Stimulated activated CD8-positive, alpha-beta memory T cell treated with anti-CD3 and anti-CD28 coated beads, Interleukin-2, amount 100 ng/mL, for 48 hours (primary cell): ENCODE measurements at places on chromosomes 3 and 15.

- no peak for DNase-seq
These were observed 282.1 kb downstream of the RYR3 start for GRCh38 chr15:33592864-33593263.

DNA sequence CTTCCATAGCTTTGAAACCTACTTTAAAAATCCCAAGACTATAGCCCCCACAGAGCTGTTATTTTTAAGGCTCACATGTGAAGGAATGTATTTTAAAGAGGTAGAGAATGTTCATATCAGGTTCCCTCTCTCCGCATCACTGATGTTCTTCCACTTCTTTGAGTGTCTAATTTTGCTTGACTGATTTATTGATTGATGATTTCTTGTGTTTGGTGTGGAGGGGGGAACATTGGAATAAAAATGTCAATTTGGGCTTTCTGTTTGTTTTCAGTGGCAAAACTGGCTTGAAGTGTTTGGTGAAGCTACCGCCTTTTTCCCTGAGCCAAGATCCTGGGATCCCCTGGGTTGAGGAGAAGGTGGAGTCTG lies 2.7 kb upstream of the TMEM212 start:
- no peak for DNase-seq

DNA sequence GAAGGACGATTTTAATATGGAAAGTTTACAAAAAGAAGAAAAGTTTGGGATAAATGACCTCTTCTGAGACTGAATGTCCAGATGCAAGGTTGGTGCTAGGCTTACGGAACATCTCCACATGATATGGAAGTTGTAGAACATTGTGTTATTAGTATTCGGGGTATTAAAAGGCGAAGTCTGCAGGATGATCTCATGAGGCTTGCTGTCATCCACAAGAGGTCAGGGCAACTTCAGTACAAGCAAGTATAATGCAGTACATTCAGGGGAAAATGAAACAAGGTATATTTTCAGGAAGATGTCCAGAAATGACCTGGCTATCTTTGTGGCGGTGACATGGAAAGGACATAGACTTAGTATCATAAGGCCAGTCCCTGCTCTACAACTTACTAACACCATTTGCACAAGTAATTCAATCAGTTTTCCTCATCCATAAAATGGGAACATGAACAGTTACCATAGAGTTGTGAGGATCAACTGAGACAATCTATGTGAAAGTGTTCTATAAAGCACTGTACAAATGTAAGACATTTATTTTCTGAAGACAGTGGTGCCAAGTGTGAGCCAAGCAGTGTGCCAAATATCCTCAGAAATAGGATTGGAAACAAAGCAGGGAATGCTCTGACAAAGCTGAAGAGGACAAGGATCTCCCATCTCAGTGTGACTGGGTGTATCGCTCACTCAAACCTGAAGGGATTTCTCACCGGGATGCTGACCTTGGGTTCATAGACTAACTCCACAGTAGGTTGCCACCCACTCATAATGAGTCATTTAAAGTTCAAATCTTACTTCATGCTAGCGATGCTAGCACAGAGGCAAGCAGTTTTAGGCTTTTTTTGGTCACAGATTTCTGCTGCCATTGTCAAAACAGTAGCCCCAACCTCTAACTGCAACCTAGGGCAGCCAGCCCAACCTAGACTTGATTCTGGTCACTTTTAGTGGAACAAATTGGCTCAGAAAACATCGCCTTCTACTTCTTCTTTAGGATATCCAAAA lies 118.3 kb downstream of the TIGIT start:
- DNase-seq = peak; percentile 12

DNA sequence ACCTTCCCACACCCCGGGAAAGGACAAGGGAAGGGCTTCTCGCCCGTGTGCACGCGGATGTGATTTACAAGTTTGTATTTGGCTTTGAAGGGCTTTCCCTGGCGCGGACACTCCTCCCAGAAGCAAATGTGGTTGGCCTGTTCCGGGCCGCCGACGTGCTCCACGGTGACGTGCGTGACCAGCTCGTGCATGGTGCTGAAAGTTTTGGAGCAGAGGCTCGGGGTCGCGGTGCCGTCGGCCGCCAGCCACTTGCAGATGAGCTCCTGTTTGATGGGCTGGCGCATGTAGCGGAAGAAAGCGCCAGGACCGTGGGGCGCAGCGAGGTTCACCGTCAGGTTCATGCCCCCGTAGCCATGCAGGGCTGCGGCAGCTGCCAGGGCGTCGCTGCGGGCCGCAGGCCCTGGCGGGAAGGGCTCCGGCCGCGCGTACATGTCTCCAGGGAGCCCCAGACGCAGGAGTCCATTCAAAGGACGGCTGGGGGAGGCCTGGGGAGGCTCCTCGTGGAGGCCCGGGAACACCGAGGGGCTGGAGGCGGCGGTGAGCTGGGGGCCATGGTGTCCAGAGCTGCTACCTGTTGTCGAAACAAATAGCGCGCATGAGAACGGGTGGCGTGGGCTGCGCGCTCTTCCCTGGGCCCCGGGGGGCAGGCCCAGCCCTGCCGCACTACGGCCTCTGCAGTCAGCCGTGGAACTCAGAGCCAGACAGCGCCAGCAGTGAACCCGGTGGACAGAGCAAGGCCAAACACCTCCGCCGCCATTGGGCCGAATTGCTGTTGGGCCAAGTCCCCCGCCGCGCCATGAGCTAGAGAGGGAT lies 10.2 kb downstream of the ZIC4 start:
- DNase-seq = no peak

- DNase-seq = no peak
These were observed 1.4 kb downstream of the DUT start for GRCh38 chr15:48332642-48333034.

- DNase-seq = no peak
These were observed 636.8 kb downstream of the MECOM start for GRCh38 chr3:169026543-169027182.

GRCh38 chr3:164845739-164846138 lies 232.6 kb downstream of the SI start:
- no peak for DNase-seq

DNA sequence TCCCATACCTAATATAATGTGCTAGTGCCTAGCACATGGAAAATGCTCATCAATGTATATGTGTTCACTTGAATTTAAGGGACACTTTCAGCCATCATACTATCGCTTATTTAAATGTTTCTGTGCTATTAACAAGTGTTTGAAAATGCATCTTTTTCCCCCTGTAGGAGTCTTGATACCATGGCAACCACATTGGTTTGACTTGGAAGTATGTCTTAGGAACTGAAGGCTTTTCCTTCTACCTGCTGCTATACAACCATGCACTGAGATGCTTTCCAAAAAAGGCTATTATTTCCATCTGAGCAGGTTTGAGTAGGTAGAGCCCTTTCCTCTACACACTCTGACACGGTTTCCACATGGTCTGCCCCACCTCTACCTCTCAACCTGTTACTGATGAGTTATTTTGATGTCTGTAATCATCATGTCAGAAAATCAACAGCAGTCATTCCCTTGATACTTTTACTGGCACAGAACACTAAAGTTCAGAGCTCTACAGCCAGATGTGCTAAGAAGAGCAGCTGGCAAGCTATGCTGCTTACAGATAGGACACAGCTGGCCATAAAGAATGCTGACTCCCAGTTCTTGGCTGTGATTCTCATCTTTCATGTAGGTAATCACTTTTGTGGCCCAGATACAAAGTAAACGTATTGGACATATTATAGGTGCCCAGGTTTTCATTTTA lies 59.3 kb downstream of the RYR3 start:
- DNase-seq = no peak

DNA sequence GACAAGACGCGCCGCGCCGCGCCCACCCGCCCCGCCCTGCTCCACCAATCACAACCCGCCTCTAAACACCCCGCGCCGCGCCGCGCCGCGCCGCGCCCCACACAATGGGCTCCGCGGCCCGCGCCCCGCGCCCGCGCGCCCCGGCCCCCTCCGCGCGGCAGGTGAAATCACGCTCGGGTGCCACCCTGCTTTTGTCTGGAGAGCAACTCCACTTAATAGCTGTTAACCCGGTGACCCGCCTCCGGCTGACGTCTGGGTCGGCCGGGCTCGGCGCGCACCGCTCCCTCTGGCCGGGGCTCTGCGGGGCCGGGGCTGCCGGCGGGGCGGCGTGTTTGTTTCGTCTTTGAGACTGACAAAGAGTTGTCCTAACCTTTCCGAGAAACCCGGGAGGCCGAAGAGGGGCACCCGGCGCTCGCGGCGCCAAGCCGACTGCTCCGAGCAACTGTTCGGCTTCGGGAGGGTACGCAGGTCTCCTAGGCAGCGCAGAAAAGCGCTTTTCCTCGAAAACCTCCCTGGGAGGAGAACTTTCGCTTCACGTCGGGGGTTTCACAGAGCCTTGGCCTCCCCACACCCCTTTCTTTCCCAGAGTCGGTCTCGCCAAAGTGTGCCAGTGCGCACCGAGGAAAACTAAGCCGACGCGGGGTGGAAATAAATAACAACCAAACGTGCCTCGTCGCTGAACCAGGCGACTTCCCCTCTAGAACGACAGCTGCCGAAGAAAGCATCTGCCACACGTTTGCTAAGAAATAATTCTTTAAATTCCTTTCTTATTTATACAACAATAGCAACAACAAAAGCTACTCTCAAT lies 518.4 kb downstream of the FOXP1 start:
- peak; percentile 40 for DNase-seq

GRCh38 chr3:111481551-111481950 lies 60.4 kb upstream of the CD96 start:
- DNase-seq = no peak

GRCh38 chr3:152376351-152377183 lies 107.8 kb downstream of the MBNL1 start:
- DNase-seq = no peak

DNA sequence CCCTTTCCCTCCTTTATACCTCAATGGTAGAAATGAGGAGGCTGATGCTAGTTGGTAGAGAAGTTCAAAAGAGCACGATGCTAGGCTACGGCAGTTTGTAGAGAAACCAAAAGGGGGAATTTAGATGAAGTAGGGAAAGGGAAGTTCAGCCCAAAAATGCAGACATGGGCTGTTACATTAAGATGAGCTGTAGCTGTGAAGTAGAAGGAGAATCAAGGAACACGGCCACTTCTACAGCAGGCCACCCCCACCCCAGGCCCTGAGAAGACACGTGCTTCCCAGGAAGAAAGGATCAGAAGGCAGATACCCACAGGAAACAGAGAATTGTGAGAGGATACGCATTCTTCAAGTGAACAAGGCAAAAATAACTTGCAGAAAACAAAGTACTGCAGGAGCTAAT lies 2.1 kb upstream of the PARP14 start:
- no peak for DNase-seq

- DNase-seq = no peak
These were observed 127.0 kb downstream of the TFDP2 start for GRCh38 chr3:142022381-142022780.

DNA sequence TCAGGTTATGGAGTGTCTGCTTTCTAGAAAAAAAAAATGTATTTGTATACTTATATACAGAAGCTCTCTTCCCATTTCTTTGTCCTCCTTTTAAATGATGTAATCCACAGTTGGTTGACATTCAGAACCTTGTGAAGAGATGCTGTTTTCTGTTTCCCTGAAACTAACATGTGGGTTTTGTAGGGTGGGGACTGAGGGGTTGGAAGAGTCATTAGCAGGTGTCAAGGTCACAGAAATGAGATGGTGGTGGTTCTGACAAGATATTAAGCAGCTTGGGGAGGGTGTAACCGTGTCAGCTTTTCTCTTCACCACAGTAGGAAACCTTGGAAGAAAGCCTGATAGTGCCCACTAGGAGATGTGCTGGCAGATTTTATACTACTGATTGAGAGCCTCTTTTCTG lies 2.4 kb downstream of the RASA2 start:
- no peak for DNase-seq

- DNase-seq = no peak
These were observed 172.5 kb downstream of the PTPRG start for GRCh38 chr3:61733876-61734275.

DNA sequence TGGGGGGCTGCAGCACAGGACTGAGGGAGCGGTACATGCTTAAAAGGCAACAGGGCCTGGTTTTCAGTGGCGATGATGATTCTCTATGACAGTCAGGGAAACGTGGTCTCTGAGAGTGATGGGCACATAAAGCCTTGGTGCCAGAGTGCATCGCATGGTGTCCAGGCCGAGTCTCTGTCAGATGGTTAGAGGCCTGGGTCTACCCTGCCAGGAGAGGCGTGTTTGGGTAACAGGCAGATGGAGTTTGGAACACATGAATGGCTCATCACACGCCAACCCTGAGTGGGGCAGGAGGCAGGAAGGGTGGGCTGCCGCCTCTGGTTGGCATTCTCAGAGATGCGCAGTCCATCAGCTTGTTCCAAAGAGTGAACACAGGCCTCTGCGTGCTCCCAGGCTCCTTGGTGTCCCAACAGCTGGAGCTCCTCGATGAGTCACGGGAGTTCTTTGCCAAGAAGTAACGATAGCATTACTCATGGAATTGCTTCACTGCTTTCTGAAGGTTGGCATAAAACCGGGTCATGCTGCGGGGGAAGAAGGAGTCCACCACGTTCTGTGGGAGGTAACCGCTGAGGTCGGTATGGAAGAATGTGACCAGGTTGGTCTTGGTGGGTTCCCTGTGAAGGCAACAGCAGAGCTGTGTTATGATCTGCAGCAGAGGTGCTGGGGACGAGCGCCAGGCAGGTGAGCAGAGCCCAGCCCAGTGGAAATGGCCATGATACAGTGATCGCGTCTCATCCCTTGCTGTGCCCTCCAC lies 11.0 kb downstream of the STARD5 start:
- no peak for DNase-seq

GRCh38 chr15:72564091-72564490 lies 90.0 kb downstream of the ARIH1 start:
- DNase-seq = no peak

GRCh38 chr15:68228143-68228970 lies 1.2 kb downstream of the CLN6 start:
- DNase-seq = no peak

- DNase-seq = no peak
These were observed 272.0 kb downstream of the RORA start for GRCh38 chr15:60957111-60957510.

GRCh38 chr3:196336319-196337145 lies 1.7 kb downstream of the TM4SF19 start:
- no peak for DNase-seq
